ENCODE measurements at places on chromosomes 6 and 20. TPM values are rescaled to one million over a fixed set of nuclear protein-coding genes. Genes with fewer than 3 reads are reported as not detected.
A peak's percentile ranks its signal among the peaks of the same experiment; 100 is the strongest.

DNA sequence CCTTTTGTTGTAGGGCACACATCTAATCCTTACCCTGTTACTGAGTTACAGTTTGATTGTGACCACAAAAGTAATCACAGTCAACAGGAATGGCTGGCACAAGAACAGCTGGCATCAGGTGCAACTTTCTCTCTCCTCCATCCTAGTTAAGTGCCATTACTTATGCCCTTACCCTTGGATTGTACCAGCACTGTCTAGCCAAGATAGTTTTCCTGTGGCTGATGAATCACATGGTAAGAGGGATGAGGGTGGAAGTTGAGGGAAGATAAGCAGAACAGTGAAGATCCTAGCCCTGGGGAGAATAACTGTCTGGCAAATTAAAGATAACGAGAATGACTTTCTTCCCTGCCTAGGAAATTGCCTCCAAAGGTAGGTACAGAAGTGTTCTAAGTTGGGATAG, 42.0 kb downstream of the RNF217 start:
- DNase-seq = peak; percentile 87

DNA sequence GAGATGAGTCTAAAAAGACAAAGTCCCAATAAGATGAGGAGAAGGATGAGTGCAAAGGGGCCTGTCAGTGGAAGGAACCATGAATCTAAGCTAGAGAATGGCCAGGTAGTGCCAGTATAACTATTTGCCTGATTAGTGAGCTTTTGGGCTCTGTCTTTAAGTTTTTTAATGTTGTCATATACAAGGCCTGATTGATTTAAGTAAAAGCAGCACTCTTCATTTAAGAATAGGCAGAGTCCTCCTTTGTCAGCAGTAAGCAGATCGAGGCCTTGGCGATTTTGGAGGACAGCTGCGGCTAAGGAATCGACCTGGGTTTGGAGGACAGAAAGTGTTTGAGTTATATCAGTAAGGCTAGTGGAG, 753.4 kb upstream of the ADGRB3 start:
- peak; percentile 47 for DNase-seq

DNA sequence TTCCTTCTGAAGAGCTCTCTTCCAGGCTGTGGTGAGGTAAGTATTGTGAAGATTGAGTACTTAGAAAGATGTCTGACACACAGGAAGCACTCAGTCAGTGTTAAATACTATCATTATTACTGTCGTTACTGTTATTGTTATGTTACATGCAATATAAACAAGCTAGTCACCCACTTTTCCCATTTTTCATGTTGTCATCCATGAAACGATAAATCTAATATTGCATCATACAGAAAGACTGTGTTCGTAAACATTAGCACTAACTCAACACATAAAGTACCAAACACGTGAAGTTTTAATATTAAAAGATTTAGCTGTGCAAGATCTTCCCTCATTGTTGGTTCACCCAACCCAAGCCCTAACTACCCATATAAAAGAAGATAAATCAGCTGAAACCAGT, 109.2 kb upstream of the NRSN1 start:
- DNase-seq = no peak

DNA sequence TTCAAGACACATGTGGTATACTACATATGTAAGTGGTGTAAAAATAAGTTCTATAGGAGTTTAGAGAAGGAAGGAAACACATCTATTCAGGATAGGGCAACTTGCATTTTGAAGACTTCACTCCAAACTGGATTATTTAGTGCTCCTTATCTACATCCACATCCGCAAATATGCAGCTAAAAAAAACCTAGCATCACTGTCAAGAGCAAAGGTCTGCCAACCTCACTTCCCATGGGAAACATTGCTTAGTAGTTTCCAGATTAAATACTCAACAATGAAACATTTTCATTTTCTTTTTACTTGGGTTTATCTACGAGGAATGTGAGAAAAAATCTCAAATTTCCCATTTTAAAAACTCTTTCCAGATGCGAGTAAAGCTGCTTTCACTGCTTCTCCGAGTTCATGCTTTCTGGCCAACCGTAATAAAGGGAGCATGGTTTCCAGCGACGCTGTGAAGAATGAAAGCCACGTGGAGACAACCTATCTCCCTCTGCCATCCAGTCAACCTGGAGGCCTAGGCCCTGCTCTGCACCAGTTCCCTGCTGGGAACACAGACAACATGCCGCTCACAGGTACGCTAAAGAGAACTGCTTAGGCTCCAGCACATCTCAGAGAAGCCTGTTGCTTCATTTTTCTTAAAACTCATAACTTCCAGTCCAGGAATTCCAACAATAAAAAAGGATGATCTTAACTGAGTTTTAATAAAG, 48.2 kb downstream of the RFX6 start:
- no peak for DNase-seq

- DNase-seq = no peak
These were observed 27.5 kb upstream of the TAF8 start for GRCh38 chr6:42022755-42023384.

DNA sequence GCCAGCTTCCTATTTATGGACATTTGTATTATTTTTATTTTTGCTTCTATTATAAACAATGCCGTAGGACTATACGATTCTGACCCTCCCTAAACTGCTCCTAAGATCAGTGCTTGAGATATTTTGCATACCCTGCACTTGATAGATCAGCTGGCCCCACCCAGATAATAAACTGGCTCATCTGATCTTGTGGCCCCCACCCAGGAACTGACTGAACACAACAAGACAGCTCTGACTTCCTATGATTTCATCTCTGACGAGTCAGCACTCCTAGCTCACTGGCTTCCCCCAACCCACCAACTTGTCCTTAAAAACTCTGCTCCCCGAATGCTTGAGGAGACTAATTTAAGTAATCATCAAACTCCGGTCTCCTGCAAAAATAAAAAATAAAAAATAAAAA, 34.9 kb upstream of the TFAP2A start:
- no peak for DNase-seq

DNA sequence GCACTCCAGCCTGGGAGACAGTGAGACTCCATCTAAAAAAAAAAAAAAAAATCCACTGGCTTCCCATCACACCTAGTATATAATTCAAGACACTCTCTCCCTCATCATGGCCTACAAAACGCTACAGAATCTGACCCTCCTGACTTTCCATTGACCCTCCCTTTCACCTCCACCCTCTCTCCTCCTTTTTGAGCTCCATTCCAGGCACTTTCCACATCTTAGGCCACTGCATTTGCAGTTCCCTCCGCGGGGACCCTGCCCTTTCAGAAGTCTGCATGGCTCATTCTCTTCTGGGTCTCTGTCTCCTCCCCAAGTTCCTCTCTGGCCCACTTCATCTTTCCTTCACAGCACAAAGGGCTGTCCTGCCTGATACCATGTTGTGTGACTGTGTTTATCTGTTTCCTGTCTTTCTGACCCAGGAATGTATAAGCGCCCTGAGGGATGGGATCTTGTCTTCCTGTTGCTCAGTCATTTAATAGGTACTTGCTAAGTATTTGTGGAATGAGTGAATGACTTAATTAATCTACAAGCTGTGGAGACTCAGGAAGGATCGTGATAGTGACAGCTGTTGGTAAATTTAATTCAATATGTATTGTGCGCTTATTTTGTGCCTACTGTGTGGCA, 35.2 kb downstream of the NCR2 start:
- peak; percentile 68 for DNase-seq

GRCh38 chr6:110485491-110485890, 9.1 kb upstream of the SLC22A16 start:
- no peak for DNase-seq

- peak; percentile 13 for DNase-seq
These were observed 218.0 kb upstream of the PREP start for GRCh38 chr6:105620878-105621277.

DNA sequence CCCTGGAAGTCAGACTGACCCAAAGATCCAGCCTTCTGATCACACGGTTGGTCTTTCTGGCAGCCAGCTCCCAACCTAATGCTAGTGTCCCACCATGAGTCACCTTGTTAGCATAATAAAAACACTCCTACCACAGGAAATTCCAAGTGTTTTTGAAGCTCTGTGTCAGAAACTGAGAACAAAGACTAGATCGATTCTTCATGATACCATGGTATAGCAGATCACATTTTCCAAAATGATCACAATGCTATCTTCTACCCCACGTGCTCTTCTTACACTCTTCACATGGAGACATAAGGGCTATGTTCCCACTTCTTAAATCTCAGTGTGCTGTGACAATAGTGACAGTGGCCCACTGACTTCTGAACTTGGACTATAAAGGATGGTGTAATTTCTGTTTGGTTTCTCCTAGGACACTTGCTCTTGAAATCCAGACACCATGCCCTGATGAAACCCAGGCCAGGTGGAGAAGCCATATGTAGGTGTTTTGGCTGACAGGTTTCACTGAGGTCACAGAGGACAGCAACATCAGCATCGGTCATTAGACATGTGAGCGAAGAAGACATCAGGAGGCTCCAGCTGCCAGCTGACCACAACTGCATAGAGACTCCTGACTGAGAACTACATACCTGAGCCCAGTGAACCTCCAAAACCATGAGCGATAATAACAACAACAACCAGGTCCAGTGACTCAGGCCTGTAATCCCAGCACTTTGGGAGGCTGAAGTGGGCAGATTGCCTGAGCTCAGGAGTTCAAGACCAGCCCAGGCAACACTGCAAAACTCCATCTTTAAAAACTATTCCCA, 57.5 kb downstream of the MKKS start:
- peak; percentile 95 for DNase-seq

- no peak for DNase-seq
These were observed 73.2 kb downstream of the SCP2D1 start for GRCh38 chr20:18886756-18887155.

GRCh38 chr20:61295682-61296628, 43.9 kb downstream of the CDH4 start:
- peak; percentile 68 for DNase-seq

GRCh38 chr20:47405775-47406325, 49.4 kb upstream of the ZMYND8 start:
- no peak for DNase-seq

DNA sequence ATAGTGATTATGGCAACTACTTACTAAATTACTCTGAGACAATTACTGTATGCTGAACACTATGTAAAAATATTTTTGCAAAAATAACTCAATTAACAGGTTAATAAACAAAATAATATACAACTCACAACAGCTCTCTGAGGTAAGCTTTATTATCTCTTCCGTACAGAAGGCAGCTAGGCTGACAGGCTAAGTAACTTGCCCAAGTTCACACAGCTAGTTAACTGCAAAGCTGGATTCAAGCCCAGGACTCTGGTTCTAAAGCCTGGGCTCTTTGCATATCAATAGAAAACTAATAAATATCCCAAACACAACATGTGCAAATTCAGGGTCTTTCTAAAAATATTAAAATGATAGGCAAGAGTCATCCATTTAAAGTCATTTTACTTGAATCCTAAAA, 169.5 kb upstream of the BEND3 start:
- DNase-seq = no peak

DNA sequence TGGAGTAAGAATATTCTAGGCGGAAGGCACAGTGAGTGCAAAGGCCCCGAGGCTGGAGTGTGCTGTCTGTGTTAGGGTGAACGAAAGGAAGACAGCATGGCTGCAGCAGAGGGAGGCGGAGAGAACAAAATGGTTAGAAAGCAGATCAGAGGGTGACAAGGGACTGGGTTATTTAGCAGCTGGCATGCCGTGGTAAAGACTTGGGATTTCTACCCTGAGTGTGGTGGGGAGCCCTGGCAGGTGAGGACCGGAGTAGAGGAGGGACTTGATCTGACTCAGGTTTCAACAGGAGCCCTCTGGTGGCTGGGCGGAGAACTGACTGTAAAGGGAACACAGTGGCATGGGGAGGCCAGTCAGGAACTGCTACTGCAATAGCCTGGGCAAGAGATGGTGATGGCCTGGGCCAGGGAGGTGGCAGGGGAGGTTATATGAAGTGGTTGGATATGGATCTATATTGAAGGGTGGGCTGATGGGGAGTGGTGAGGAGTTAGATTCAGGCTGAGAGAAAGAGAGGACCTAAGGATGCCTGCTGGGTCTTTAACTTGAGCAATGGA, 38.0 kb downstream of the PIM1 start:
- DNase-seq = peak; percentile 85

- no peak for DNase-seq
These were observed 379.7 kb upstream of the IMPG1 start for GRCh38 chr6:76451926-76452709.

DNA sequence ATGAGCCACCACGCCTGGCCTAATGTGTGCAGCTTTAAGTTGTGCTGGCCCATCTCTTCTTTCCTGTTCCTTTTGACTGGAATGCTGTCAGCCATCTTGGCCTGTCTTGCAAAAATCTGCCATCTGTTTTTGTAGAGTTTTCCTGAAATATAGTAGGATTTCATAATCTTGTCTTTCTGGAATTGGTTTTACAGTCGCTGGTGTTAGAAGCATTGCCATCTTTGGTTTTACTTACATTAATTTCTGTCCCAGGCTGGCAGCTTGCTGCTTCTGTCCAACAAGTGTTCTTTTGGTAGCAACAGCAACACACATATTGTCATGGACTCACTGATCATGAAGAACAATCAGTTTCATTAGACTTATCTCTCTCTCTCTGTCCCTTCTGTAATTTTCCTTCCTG, 29.1 kb upstream of the TULP1 start:
- no peak for DNase-seq

- no peak for DNase-seq
These were observed 16.5 kb upstream of the TGM3 start for GRCh38 chr20:2279253-2279779.

- DNase-seq = no peak
These were observed 33.9 kb downstream of the HLA-A start for GRCh38 chr6:29976253-29976587.

- DNase-seq = no peak
These were observed 733.9 kb upstream of the CHD6 start for GRCh38 chr20:42352096-42352495.

HMGCLL1 gene
- 0.20 TPM for total RNA-seq

SIM1 gene
- 6.0 TPM for total RNA-seq

GRIK2 gene
- total RNA-seq = 2.4 TPM

CGA gene
- total RNA-seq = 26.6 TPM

FABP7 gene
- total RNA-seq = not detected

AARS2 gene
- total RNA-seq = 7.3 TPM

Data from M059J (cell line).